Activated naive CD4-positive, alpha-beta T cell treated with Interleukin-2 at 50 U/mL for 16 hours (primary cell): ENCODE measurements at places on chromosomes 5 and 9.

- DNase-seq, result no peak
Observed at GRCh38 chr5:27062451-27062850, 24.1 kb upstream of the CDH9 start.

- DNase-seq, result no peak
Observed at GRCh38 chr9:131470581-131470991, 32.1 kb upstream of the POMT1 start.

- DNase-seq, result peak; percentile 69
Observed at GRCh38 chr5:35651002-35651756, 33.5 kb downstream of the SPEF2 start.

GRCh38 chr5:63125862-63126261, 547.2 kb downstream of the LRRC70 start:
- no peak for DNase-seq

DNA sequence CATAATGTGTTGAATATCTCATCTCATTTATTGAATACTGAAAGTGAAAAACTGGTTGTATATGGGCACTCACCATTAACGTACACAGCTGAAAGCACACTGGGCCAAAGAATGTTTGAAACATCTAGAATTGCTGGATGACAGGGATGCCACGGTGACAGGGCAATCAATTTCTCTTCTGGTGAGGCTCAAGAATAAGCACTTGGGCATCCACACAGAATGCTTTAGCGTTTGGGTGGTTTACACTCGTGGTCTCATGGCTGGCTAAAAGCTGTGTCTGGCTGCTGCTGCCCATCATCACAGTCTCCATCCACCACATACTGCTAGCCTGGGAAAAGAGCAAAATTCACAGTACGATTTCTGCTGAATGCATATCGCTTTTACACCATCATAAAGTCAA, 30.7 kb upstream of the IL31RA start:
- DNase-seq, result no peak

GRCh38 chr5:79329453-79329852, 93.5 kb downstream of the JMY start:
- no peak for DNase-seq
